Esophagus mucosa (tissue), 1 donor: ENCODE measurements at places on chromosomes 4 and X. TPM values are rescaled to one million over a fixed set of nuclear protein-coding genes. Genes with fewer than 3 reads are reported as not detected.

DNA sequence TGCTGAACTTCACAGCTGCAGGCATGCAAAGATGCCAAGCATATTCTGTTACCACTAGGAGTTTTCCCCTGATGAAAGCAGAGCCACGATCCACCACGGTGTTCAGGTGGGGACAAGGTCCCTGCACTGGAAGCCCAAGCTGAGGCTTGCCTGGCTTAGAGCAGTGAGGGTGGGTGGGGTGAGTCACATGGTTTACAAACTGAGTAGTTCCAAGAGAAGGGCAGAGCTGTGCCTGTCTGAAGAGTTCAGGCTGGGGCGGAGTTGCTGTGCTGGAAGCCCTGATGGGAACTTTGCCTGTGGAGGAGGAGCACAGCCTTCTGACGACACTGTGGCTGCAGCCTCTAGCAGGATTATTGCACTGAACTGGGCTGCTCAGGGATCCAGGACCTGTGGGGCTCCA lies 45.5 kb downstream of the FAM9B start:
- peak; percentile 96 for ATAC-seq

- ATAC-seq = no peak
Observed at GRCh38 chr4:9808077-9808476, 26.6 kb downstream of the DRD5 start.

The GRIA2 gene
- total RNA-seq = not detected

- ATAC-seq = no peak
Observed at GRCh38 chrX:109959356-109959871, 43.5 kb upstream of the TMEM164 start.

The CDX4 gene
- total RNA-seq = not detected

DNA sequence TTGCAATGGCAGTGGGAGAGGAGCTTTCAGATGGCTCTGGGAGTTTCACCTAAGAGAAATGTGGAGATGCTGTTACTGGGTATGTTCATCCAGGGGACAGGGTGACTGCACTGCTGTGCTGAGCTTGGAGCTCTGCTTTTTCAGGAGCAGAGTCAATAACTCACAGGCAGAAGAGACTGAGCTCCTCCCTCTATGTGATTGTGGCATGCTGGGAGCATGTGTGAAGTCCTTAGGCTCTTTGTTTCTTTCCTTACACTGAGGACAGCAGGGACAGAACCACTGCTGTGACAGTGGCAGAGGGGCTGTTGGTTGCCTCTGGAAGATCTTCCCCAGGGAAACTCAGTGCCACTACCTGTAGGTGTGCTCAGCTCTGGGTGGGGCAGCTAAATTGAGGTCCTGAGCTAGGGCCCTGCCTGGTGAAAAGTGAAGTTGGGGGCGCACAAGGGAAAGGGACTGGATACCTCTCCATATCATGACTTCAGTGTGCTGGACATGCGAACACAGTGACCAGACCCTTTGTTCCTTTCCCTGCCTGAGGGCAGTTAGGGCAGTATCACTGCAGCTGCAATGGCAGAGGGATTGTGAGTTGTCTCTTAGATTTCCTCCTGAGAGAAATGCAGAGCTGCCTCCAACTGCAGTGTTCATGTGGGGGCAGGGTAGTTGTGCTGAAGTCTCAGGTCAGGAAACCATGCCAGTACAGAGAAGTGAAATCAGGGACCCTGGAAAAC lies 156.7 kb downstream of the TENT5D start:
- no peak for ATAC-seq

DNA sequence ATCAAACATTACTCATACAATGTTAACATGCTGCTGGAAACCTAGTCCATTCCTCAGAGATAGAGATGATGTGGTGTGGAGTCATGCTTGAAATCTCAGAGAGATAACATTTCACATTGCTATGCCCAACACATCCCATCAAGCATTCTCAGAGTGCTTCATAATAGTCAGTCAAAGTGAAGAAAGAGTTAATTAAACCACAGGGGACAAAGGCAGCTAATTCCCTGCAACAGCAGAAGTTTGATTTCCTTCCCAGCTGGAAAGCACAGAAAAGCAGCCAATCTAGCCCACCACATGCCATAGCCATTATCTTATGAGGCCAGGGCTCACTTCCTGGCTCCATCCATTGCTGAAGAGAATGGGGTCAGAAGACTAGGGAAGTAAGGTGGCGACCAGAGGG lies 8.9 kb downstream of the KDR start:
- ATAC-seq = no peak

- peak; percentile 37 for ATAC-seq
Observed at GRCh38 chrX:63506320-63506719, 155.2 kb upstream of the SPIN4 start.

DNA sequence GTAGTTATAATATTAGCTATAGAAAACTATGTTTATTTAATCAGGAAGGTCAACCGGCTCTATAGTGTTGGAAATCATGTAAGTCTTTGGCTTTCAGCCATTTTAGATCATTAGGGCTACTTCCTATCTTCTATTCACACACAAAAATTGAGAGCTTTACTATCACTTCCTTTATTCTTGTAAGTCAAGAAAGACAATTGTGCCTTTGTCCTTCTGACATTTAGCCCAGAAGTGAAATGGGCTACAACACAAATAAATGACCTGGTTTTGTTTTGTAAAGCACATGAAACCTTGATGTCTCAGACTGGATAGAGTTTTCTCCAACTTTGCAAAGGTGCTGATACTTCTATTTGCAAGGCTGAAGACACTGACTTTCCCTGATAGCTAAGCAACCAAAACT lies 122.4 kb upstream of the ACSL4 start:
- no peak for ATAC-seq

DNA sequence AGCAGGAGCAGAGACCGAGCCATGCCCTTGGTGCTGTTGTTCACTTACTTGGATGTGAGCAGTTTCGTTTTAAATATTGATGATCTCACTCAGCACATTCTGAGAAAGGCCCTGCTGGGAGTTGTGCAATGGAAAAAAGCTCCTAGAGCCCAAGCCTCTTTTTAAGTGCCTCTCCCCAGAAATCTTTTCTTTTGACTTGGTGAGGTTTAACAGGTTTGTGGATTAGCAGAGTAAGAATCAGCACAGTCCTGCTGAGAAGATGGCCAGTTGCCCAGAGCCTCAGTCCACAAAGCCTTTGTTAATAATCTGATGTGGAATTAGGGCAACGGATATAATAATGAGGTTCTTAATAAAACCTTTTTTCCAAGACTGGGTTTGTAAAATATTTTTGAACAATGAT lies 157.5 kb upstream of the ATP6AP2 start:
- peak; percentile 81 for ATAC-seq

- no peak for ATAC-seq
Observed at GRCh38 chrX:28773807-28774206, 186.6 kb downstream of the IL1RAPL1 start.

DNA sequence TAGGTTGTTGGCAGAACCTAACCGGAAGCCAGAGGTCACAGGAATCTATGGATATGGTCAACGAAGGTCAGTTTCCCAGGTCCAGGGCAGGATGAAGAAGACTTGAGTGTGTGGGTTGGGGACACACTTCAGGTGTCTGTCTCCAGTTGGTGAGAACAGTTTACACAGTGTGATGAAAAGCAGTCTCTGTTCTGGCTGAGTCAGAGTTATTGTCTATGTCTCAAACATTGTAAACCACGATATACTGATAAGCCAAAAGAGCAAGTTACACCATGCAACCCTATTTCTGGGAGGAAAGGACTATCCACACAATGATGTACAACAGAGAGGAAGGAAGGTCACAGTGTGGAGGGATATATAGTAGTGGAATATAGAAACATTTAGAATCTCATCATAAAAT lies 187.1 kb upstream of the C1QTNF7 start:
- no peak for ATAC-seq

DNA sequence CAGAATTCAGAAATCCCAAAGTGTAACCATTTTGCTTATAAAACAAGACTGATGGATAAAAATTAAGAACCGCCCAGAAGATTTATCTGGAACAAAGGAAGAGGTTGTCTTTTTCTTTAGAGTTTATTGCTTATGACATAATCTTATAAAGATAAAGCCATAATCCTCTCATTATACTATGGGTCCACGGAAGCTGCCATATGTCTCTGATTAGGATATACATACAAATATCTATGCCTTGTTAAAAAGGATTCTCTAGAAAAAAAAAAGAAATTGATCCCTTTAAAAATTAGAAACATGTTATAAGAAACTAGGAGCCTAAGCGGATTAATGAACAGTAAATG lies 70.5 kb downstream of the RELL1 start:
- ATAC-seq = no peak

DNA sequence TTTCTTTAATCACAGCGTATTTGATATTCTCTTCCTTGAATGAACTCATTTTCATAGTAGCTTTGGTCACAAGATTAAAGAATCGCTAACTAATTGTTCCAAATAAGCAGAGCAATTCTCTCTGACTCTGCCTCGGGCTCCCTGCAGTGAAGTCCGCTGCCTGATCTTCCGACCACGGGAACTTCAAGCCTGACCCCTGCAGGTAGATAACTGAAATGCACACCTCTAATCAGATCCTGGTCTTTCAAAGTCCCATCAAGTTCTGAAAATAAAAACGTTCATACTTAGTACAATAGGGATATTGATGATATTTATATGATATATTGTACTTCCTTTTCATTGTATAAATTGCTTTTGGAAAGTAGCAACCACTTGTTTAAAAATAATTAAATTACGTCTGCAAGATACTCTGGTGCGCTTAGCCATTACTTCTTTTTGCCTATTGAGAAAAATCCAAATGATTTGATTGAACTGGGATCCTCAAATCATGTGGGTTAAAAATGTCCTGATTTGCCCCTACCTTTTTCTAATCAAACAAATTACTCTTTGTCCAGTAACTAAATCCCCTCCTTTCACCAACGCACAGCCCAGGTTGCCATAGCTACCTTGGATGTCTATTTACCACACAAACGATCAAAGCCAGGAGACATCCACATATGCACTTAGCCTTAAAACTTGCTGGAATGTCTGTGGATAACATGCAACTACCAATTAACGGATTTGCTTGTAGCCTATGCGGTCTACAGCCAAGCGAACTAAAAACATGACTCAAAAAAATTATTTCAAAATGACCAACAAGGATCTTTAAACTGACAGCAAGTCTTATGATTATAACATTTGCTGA lies 4.2 kb downstream of the MID1 start:
- ATAC-seq = peak; percentile 64

The CT45A6 gene
- not detected for total RNA-seq

The SH3BP2 gene
- total RNA-seq = 32.6 TPM

DNA sequence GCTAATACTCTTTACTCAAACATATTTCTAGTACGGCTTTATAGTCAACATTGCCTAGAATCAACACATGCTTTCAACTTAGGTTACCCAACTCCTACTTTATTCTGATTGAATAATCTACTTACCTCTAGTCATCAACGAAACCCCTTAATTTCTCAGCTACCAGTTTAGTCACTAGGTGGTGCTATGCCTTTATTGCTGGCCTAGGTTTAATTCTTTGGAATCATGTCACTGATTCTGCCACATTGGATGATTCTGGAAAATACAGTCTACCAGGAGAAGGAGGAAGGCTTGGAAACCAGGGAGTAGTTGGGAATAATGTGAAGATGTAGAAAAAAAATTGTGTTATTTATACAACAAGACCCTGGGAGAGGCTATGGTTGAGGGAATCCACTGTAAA lies 167.7 kb downstream of the DCAF12L2 start:
- no peak for ATAC-seq

GRCh38 chrX:117834076-117834475 lies 282.5 kb downstream of the KLHL13 start:
- ATAC-seq = no peak

DNA sequence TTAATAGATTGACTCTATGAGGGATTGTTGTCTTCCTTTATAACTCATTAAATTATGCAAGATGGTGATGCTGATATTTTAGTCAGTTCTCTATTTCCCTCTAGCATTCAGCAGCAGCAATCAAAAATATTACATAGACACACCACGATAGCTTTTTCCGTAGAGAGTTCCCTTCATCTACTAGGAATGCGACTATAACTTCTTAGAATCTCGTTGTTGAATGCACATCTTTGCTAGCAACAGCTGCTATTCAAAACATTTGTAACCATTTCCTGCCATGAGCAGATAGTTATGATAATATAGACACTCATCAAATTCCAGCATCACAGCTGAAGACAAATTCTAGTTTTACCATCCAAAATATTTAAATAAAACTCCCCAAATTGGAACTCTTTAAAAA lies 147.4 kb upstream of the FGF13 start:
- ATAC-seq = no peak

DNA sequence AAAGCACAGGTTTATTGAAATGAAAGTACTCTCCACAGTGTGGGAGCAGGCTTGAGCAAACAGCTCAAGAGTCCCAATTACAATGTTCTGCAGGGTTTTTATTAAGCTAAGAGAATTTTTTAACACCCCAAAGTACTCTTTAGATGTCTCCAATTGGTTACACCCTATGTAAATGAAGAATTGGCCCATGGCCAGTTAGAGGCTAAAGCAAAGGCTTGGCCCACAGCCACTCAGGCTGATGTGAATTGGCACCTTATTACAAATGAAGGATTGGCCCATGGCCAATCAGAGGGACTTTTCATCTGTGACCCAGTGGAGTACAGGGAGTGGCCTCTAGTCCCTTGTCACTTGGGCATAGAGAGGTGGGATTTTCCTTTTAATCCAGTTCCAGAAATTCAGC lies 30.1 kb upstream of the IQCM start:
- no peak for ATAC-seq

The SLC6A8 gene
- 62.0 TPM for total RNA-seq

- no peak for ATAC-seq
Observed at GRCh38 chr4:40058854-40059253, 2.2 kb downstream of the N4BP2 start.

The PAGE1 gene
- not detected for total RNA-seq

- ATAC-seq = no peak
Observed at GRCh38 chrX:68789966-68790365, 38.9 kb upstream of the EFNB1 start.

The MXRA5 gene
- 3.9 TPM for total RNA-seq

DNA sequence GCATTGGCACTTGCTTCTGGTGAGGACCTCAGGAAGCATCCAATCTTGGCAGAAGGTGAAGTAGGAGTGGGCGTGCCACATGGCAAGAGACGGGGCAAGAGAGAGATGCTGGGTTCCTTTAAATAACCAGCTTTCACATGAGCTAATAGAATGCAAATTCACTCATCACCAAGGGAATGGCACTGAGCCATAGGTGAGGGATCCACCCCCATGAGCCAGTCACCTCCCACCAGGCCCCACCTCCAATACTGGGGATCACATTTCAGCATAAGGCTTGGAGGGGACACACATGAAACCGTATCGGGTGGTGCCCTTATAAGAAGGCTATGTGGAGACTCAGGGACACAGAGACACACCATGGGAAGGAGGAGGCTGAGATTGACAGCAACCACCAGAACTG lies 140.0 kb upstream of the MSX1 start:
- no peak for ATAC-seq

The UNC5C gene
- total RNA-seq = 0.16 TPM

- ATAC-seq = no peak
Observed at GRCh38 chr4:14924076-14924811, 78.0 kb upstream of the CPEB2 start.

The SMIM43 gene
- total RNA-seq = not detected

The PRSS48 gene
- not detected for total RNA-seq

DNA sequence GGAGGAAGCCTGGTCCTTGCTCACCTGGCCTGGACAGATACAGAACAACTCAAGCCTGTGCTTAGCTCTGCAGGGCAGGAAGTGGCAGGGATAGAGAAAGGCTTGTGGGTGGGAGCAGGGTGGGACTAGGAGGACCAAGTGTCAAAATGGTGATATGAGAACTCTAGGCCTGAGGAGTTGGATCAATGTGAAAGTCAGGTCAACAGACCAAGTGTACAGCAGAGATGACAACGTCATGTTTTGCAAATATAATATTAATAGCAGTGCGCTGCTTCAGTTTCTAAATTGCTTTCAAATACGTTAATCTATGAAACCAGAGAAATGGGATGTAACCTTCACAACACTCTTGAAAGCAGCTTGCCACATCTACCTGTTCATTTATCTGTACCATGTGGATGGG lies 114.2 kb upstream of the MAP3K15 start:
- ATAC-seq = no peak
